ENCODE measurements at places on chromosomes 11 and 22.

DNA sequence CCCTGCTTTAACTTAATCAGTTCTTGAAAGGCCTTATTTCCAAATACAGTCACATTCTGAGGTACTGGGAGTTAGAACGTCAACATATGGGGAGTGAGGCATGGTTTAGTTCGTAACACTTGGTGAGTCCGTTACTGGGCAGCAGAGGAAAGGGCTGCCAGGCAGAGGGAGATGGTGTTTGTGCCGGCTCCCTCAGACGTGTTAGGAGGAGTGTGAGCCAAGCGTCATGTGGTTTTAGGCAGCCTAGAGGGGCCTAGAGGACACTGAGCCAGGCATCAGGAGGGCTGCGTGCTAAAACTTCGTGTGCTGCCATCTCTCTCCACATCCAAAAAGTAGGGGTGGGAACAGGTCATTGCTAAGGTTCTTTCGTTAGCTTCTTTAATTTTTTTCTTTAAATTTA is 10.2 kb downstream of the BCR start:
- no peak for DNase-seq

- no peak for DNase-seq
Measured at GRCh38 chr11:31449040-31449439, 60.4 kb downstream of the IMMP1L start.

DNA sequence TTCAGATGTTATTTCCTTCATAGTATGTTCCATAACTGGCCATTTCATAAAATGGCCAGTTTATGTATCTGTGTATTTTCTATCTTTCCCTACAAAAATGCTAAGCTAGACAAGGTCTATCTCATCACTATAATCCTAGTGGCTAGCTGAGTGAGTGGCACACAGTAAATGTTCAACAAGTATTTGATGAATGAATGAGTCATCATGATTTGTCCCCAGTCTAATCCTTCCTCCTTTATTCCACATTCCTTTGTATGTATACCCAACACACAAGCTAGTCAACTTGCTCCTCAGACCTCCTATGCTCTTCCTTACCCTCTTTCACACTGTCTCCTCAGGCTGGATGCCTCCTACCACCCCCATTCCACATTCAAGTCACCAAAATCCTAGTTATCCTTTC is 12.5 kb downstream of the APLNR start:
- DNase-seq, result no peak

GRCh38 chr22:30186510-30186909 is 60.0 kb downstream of the LIF start:
- DNase-seq, result no peak

GRCh38 chr22:26461188-26461810 is 22.3 kb downstream of the HPS4 start:
- DNase-seq, result no peak

GRCh38 chr11:14443638-14444037 is 56.0 kb downstream of the COPB1 start:
- no peak for DNase-seq

DNA sequence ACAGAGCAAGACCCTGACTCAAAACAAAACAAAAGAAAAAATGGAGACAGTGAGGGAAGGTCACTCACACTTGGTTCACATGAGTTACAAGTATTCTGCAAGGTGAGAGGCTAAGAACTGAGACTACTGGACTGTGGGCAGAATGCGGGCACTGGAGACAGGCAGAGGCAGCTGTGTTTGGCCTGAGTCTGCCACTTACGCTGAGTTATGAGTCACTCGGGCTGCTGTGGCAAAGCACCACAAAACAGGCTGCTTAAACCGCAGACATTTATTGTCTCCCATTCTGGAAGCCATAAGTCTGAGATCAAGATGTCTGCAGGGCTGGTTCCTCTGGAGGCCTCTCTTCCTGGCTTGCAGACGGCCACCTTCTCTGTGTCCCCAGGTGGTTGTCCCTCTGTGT is 122.8 kb downstream of the SHANK2 start:
- no peak for DNase-seq

- DNase-seq, result no peak
Measured at GRCh38 chr11:3087821-3088800, 30.9 kb upstream of the CARS1 start.

- no peak for DNase-seq
Measured at GRCh38 chr11:35133656-35134055, 5.3 kb upstream of the CD44 start.

DNA sequence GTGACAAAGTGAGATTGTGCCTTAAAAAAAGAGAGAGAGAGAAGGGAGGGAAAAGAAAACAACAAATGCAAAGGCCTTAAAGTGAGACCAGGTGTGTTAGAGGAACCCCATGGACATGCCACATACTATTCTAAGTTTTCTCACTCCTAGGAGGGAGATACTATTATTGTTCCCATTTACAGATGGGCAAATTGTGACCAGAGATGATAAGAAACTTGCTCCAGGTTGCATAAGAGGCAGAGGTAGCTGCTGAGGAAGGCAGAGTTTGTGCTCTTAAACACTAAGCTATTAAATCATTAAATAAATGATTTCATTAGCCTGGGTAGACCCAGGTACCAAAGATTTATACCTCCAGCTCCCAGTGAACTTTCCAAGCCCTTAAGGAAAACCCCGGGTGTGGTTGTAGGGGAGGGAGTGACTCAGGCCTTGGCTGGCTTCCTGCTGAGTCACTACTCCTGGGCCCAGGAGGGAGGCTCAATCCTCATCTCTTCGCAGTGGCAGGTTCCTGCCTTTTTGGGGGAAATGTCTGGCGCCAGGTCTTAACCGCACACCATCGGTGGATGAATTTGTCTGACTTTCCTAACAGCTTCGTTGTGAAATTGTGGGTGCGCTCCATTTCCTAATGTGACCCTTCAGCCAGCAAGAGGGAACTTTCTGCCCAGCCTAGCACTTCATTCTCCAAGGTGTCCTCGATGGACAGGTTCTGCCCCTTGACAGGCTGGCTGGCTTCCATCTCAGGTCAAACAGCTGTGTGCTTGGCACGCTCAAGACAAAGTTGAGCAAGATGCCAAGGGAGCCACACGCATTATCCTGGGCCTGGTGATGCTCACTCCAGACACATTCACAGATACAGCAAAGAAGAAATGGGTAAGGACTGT is 33.4 kb upstream of the PTPRJ start:
- DNase-seq, result peak; percentile 81

DNA sequence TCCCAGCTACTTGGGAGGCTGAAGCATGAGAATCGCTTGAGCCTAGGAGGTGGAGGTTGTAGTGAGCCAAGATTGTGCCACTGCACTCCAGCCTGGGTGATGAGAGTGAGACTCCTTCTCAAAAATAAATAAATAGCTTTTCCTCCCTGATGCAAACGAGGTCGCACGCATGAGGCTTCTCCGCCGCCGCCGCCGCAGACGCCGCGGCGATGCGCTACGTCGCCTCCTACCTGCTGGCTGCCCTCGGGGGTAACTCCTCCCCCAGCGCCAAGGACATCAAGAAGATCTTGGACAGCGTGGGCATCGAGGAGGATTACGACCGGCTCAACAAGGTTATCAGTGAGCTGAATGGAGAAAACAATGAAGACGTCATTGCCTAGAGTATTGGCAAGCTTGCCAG is 20.0 kb upstream of the RAB39A start:
- DNase-seq, result no peak

DNA sequence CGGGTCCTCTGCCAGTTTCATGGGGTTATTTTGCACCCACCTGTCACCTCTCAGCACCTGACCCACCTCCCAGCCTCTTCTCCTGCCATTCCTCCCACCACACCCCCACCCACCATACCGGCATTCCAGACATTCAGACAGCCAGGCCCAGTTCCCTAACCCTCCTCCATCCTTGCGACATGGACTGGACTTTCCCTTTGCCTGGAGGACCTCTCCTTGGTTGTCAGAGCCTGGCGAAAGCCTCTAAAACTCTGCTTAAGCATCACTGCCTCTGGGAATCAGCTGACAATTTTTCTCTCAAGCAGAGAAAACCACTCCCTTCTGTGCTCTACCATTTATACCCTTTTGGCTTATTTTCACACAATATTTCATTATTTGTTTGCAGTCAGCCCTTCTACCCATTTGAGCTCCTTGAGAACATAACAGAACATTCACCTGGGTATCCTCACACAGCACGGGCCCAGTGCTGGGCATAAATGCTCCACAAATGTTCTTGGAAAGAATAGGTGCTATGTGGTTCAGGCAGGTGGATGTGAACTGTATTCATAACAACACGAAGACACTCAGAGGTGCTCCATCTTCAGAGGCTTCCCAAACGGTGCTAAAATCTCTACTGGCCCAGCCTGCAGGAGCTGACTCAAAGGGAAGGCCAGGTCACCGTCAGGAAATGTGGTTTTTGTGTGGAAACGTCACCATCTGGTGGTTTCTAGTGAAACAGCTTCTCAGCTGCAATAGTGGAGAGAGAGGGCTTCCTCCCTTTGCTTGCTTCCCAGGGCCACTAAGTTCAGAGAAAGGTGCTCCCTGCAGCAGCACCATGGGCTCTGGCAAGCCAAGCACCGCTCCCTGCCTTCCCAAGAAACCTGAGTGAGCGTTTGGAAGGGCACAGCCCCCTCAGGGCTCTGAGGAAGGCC is 10.4 kb downstream of the SPATA19 start:
- no peak for DNase-seq

DNA sequence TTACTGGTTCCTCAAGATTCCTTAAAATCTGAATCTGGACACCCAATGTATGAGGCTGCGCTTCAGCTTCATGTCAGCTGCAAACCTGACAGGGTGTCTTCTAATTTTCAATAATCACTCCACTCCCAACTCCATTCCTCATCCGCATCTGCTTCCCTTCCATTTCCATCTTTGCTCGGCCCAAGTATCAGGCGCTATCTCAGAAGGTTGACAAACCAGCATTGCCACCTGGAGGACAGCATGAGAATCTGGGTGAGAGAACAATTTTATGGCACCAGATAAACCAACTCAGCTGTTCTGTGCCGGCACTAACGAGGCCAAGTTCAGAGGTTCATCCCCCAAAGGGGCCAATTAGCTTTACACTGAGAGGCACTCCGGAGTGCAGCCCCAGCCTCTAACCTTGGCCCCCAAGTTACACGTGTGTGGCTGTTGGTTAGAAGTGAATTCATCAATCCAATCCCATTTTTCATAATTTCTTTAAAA is 79.1 kb upstream of the LMO2 start:
- peak; percentile 29 for DNase-seq

DNA sequence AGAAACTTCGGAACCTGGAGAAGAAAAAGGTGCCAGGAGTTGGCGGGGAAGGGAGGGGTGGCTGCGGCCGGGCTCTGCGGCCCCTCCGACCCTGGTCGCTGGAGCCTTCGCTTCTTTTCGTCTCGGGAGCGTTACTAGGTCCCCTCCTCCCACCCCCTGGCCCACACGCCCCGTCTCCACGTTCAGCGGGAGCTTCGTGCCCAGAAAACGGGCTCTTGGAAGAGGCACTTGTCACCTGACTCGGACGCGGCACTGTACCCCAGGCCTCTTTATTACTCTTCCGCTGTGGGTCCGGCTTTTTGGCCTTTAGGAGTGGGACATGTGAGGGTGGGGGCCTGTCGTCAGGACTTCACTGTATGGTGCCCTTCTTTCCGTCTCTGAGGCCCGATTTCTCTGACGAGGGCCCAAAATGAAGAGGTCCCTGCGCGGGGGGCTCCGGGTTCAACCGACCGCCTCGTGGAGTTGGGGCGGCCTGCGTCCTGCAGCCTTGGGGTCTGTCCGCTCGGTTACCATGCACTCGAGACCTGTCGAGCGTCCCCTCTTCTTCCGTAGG is 1.2 kb downstream of the CAPRIN1 start:
- no peak for DNase-seq

DNA sequence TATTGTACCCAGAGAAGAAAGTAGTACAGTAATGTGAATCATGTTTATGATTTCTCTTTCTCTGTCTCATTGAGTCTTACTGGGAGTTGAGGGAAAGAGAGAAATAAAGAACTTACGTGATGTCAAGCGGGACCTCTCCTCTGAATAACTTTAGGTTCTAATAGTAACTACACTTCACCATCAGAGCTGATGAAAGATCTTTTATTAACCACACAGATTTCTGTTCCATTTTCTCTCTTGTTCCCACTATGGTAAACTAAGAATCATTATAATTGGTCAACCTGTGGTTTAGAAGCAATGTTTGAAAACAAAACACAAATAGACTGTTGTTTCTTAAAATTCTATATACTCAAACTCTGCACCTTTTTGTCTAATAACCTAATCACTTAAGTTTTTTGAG is 142.3 kb downstream of the ELP4 start:
- no peak for DNase-seq

DNA sequence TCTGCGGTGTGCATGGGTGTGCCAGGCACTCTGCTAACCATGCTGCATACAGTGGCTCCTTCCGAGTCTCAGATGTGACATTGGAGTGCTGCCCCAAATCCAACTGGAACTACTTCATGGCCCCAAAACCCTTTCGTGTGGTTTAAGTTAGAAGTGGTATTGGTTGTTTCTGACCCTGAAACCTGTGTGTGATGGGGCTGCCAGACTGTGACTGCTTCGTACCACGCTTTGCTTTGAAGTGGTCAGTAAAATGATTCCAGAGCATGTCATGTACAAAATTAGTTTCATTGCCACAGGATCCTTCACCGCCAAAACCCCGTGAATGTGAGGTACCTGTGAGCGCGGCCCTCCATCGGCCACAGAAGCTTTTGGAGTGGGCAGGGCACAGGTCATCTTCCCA is 142.2 kb downstream of the WNT7B start:
- DNase-seq, result no peak

DNA sequence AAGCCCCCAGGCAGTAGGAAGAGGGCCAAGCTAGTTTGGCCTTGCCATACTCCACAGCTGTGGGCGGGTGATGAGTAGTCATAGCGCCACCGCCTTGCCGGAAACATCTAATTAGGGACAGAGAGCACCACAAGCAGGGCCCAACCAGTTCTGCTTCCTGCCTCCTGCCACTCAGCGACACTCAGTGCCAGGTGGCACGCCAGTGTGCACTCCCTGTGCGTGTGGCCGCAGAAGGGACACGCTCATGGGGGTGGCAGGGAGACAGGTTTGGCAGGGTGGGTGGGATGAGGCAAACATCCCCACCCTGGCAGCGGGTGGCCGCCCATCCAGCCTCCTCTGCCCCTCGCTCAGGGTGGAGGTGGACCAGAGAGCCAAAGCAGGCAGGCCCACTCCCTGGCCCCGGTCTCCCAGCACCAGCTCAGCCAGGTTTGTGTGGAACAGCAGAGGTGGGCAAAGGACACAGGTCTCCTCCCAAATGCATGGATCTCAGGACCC is 4.9 kb downstream of the OVOL1 start:
- DNase-seq, result no peak

DNA sequence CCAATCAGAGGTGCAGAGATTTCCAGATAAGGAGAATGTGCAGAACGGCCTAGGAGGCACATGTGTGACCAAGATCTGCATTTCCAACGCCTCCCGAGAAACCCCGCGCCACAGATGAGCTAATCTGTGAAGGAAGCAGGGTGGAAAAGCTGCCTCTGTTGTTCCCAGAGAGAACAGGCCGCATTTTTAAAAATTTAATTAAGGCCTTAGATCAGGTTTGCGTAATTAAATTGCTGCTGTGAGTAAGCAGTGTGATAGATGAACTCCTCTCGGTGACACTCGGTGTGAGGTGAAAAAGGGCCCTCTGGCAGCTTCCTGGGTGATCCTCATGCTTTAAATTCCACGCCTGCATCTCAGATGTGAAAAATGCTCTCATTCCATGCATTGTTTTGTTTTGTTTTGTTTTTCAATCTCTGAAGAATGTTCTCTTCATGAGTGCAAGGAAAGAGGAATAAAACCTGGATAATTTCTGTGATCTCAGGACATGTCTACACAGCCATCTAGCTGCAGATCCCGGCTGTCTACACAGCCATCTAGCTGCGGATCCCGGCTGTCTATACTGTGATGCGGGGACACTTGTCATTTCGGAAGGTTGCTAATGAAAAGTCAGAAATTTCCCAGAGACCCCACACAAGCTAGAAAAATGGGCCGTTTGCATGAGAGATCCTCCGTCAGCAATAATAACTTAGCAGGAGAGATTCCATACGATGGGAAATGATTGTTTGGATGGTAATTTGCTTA is 1398.9 kb downstream of the BRD1 start:
- DNase-seq, result no peak

GRCh38 chr11:129825380-129825779 is 9.7 kb downstream of the TMEM45B start:
- DNase-seq, result no peak
